ENCODE measurements at places on chromosomes 1 and 21.

DNA sequence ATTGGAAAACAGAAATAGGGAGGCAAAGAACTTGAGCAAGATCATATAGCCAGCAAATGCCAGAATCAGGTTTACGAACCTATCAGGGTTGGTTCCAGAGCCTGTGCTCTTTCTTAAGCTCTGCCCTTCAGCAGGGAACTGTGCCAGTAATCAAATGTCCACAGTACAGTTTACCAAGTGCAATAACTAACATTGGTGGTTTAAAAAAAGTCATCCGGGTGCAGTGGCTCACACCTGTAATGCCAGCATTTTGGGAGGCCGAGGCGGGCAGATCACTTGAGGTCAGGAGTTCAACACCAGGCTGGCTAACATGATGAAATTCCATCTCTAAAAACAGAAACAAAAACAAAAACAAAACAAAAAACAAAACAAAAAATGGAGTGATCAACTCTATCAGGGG, 182.7 kb downstream of the LMX1A start:
- no peak for DNase-seq

- DNase-seq = no peak
These were observed 143.4 kb upstream of the C8B start for GRCh38 chr1:57109247-57109646.

GRCh38 chr1:225767634-225768540, 9.7 kb upstream of the SRP9 start:
- DNase-seq = no peak

DNA sequence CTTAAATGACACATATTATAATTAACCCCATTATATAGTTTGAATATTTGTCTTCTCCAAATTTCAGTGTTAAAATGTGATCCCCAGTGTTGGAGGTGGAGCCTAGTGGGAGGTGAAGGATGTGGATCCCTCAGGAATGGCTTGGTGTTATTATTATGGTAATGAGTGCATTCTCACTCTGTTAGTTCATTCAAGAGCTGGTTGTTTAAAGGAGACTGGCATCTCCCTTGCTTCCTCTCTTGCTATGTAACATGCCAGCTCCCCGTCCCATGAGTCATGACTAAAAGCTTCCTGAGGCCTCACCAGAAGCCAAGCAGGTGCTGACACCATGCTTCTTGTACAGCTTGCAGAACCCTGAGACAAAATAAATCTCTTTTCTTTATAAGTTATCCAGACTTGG, 1612.7 kb downstream of the AMY1C start:
- DNase-seq = no peak

DNA sequence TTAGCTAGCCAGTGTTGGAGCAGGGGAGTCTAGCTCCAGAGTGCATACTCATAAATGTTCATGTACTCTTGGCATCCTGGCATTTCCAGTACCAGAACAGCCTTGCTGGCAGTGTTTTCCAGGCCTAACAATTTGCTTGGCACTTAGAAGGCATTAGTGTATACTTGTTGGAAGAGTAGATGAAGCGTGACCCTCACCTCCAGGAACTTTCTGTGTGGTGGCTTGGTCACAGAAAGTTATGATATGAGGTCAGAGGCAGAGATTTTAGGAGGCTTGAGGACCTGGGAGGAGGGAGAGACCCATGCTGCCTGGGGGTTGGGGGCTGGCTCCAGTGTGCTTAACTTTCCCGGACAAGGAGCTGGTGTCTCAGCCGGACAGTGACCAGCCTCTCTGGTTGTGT, 52.7 kb upstream of the GCLM start:
- DNase-seq = no peak

DNA sequence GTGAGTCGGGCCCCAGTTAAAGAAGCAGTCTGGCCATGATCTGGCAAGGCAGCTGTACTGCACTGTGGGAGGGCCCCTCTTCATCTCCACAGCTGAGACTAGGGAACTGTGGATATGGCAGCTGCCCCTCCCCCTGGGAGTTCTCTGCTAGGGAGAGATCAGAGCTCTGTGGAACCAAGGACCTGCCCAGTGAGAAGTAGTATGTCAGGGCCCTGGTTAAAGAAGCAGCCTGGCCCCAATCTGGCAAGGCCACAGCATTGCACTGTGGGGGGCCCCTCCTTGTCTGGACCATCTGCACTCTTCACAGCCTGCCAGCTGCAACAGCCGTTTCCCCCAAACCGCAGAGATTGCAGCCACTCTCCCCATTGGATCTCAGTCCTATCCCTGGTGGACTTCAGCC, 208.5 kb downstream of the DNAH14 start:
- DNase-seq = no peak

DNA sequence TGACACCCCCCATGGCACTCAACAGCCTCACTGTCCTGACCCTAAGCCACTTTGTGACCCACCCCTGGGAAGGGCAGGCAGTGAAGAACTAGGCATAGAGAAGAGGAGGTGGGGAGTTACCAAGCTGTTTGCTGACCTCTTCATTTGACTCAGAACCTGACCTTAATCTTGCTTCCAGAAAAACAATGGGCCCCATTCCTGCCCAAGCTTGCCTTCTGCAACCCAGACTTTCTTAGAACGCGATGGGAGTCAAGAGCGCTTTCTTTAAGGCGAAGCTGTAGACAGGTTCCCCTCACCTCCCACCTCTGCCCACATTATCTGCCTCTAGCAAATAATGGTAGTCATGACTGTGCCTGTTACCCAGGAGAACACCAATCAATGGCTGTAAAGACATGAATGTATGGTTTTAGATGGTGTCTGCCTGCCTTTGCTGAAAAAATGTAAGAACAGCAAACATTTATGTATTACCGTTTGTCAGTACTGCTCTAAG, 8.2 kb upstream of the CBR3 start:
- no peak for DNase-seq

DNA sequence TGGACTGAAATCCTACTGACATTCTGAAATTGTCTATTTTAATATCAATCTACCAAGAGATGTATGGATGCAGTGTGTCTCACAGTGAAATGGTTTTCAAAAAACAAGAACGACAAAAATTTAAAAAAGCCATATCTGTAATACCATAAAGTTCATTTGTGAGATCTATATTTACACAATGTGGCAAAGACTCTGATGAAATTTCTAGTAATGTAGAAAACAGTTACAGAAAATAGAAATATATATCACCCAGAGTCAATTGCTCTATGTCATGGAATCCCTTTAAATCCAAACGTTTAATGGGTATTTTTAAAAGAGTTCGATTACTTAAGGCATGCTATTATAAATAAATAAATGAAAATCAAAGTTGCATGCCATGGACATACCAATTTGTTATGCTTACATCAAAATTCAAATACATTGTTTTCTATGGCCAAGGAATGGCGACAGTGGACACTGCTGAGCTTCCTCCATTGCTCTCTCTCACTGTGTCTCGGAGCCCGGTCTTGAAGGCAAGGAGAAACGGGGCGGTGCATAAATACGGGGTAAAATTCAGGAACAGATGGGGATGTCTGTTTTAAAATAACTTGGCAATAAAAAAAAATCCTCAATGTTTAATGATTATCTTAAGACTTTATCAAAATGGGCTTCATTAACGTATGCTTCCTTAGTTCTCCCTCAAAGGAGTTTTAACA, 37.0 kb upstream of the SAMSN1 start:
- DNase-seq = no peak

DNA sequence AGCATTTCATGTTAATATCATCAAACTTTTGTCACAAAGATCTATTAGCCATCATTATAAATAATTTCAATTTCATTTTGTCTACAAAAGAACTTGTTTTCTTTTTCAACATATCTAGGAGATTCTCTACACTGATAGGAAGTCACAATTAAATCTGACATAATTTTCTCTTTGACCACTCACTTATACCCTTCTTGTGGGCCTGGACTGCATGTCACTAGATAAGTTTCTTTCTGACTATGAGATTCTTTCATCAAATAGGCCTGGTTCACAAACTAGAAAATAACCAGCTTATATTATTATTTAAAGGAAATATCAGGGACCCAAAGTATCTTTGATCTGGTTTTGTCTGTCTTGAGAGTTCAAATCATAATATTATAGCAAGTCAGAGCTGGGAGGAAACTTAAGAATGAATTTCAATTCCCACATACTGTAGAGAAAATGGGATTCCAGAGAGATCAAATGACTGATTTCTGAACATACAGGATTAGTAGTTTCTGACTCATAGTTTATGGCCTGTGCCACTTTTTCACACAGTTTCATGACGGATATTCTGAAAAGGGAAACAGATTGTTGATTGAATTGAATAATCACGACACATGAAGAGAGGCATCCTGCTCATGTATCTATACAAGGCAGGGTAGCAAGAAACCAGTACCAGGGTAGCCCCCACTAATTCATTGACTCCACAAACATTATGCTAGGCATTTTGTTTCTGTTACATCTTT, 355.8 kb downstream of the GPATCH2 start:
- no peak for DNase-seq
